ENCODE measurements at places on chromosomes 12 and 14.

- DNase-seq = no peak
Measured at GRCh38 chr12:3274664-3275063, 197.5 kb downstream of the TSPAN9 start.

GRCh38 chr12:76628745-76629144 is 69.2 kb upstream of the OSBPL8 start:
- DNase-seq = no peak

- DNase-seq = no peak
Measured at GRCh38 chr14:59284059-59284458, 95.6 kb downstream of the DAAM1 start.

GRCh38 chr14:64447876-64448670 is 17.2 kb upstream of the AKAP5 start:
- DNase-seq = no peak

DNA sequence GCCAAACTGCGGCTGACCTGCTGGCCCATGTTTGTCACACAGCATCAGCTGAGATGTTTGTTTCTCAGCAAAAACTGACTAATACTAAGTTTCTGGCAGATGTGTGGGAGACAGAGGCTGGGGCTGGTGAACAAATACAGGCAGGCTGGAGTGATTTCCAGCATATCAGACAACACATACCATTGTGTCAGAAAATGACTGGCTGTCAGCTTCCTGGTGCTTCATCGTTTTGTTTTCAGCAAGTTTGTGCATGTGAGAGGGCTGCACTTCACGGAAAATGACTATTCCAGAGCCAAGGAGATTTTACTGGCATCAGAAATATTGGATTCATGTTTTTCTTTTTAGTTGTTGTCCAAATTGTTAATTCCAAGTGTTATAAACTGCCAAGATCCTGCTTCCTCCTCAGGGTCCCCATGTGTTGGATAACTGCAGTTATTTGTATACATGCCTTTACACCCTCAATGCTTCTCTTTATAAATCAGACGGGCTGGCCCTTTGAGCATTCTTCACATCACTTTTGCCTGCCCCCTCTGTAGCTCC is 145.7 kb downstream of the GALC start:
- no peak for DNase-seq

DNA sequence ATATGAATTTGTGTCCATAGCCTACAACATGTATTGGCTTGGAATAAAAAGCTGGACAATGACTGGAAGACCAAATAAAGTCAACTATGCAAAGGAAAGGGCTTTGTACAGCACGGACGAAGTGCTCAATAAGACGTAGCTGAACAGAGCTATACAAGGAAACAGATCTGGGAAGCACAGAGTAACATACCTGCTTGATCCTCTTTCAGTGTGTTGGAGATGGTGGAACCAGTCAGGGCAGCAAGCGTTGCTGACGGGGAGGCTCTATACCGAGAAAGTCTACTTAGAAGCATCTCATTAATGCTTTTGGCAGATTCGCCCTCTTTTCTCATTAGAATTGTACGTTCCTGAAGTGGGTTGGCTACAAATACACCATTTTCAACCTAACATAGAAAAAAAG is 99.3 kb downstream of the HECTD4 start:
- DNase-seq = no peak

DNA sequence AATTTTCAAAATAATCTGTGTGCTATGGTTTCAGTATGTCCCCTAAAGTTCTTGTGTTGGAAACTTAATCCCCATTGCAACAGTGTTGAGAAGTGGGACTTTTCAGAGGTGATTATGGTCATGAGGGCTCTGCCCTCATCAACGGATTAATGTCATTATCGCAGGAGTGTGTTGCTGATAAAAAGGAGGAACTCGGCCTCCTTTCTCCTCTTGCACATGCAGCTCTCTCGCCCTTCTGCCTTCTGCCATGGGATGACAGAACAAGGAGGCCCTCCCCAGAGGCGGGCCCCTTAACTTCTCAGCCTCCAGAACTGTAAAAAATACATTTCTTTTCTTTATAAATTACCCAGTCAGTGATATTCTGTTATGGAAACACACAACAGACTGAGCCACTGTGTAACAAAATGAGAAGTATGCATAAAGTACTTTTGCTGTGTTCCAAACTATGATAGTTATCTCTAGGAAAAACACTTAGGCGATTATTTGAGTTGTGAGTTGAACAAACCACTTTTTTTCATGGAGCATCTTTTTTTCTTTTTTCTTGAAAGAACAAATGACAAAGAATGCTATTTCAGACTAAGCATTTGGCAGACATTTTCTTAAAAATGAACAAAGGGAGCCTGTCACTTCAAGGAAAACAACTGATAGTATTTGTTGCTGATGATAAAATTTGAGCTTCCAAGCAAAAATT is 134.8 kb upstream of the FUT8 start:
- DNase-seq = no peak

DNA sequence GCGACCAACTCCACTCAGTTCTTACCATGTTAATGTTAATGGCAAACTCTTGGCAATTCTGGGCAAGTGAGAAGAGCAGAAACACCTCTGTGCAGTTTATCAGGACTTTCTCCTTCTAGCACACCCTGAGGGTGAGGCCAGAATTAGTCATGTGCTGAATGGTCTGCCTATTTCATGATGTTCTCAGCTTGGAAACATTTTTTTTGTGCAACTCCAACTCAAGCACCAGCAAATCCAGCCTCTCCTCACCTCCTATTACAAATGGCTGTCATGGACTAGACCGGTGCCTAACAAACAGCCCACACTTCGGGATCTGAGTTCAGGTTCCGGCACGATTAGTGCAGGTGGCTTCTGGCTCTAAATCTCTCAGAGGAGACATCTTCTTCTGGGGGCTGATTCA is 246.0 kb downstream of the ZFP36L1 start:
- no peak for DNase-seq

DNA sequence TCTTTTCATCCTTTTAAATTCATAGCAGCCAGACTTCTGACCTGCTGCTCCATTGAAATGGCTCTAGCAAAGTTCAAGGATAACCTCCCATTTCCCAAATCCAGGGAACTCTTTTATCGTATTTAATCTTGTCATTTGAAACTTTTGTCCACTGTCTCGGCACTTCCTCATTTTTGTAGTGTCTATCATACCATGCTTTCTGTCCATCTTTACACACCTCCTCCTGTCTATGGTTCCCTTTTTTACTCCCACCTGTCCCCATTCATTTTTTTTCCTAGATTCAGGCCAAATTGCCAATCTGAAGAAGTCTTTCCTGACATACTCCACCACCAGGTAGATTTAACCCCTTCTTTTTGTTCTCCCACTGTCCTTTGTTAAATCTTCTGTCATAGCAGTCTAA is 31.0 kb downstream of the NFYB start:
- DNase-seq = no peak

- DNase-seq = no peak
Measured at GRCh38 chr12:82350161-82350560, 8.0 kb downstream of the CCDC59 start.

GRCh38 chr14:104220215-104221070 is 82.1 kb downstream of the KIF26A start:
- no peak for DNase-seq

DNA sequence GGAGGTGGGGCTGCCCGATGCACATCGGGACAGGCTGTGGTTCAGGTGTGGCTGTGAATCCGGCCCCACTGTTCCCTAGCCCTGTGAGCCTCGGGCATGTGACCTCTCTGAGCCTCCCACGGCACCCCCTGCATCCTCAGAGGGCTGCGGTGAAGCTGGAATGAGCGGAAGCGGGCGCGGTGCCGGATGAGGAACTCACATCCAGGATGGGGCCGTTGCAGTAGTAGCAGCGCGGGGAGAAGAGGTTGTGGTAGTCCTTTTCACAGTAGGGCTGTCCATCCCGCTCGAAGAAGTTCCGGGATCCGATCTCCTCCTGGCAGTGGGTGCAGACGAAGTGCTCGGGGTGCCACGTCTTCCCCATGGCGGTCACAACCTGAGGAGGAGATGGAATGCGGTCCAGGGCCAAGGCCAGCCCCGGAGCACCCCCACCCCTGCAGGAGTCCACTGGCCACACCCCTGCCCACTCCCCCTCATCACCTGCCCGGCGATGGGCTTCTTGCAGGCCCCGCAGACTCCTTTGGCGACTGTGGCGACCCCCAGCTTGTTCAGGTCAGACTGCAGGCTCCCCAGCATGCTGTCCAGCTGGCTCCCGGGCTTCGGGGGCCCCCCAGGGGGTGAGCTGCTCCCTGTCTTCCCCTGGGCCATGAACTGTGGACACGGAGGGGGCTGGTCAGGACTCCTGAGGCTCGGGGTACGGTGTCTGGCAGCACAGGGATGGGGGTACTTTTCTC is 13.9 kb upstream of the RPLP0 start:
- DNase-seq = no peak

GRCh38 chr12:102474438-102475064 is 5.8 kb downstream of the IGF1 start:
- DNase-seq = no peak

GRCh38 chr14:67371247-67372148 is 11.4 kb downstream of the EIF2S1 start:
- no peak for DNase-seq

- no peak for DNase-seq
Measured at GRCh38 chr12:122983789-122984515, 3.5 kb downstream of the ARL6IP4 start.

DNA sequence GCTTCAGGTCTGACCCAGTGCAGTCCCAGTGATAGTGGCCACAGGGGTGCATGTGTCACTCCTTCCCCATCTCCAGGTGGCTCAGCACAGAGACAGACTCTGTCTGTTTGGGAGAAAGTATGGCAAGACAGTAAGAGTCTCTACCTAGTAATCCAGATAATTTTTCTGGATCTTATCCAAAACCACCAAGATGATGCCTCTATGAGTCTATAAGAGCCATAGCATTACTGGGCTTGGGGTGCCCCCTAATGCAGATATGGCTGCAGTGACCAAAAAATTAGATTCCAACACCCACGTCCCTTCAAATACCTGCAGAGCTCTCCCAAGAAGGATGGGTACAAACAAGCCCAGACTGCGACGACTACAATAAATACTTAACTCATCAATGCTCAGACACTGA is 123.8 kb downstream of the GRIP1 start:
- DNase-seq = no peak

- no peak for DNase-seq
Measured at GRCh38 chr14:33812181-33812580, 138.7 kb downstream of the EGLN3 start.

GRCh38 chr12:63965936-63966605 is 121.6 kb downstream of the SRGAP1 start:
- DNase-seq = no peak

DNA sequence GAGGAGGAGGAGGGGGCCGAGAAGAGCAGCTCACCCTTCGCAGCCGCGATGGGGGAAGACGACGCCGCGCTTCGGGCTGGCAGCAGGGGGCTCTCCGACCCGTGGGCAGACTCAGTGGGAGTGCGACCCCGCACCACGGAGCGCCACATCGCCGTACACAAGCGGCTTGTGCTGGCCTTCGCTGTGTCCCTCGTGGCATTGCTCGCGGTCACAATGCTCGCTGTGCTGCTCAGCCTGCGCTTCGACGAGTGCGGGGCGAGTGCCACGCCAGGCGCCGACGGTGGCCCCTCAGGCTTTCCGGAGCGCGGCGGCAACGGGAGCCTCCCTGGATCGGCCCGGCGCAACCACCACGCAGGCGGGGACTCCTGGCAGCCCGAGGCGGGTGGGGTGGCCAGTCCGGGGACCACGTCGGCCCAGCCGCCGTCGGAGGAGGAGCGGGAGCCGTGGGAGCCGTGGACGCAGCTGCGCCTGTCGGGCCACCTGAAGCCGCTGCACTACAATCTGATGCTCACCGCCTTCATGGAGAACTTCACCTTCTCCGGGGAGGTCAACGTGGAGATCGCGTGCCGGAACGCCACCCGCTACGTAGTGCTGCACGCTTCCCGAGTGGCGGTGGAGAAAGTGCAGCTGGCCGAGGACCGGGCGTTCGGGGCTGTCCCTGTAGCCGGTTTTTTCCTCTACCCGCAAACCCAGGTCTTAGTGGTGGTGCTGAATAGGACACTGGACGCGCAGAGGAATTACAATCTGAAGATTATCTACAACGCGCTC is 745 bp downstream of the TRHDE start:
- DNase-seq = no peak

GRCh38 chr14:97198813-97199212 is 401.6 kb downstream of the VRK1 start:
- no peak for DNase-seq

GRCh38 chr14:33903369-33903768 is 47.5 kb downstream of the EGLN3 start:
- DNase-seq = no peak

DNA sequence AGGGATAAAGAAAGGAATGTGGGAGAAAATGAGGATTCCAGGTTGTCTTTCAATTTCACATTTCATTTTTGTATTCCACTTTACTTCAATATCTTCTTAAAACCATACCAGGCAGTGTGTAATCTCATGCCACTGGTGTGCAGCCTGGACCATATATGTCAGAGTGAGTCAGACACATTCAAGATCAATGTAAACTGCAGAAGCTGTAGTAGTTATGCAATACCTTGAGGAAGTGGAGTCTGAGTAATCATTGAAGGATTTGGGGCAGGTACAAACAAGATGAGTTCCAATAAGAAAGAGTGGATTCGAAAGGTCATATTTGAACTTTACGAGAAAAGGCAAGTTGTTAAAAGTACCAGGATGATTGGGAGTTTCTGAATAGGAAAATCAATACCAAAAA is 14.1 kb downstream of the PLCZ1 start:
- peak; percentile 8 for DNase-seq

DNA sequence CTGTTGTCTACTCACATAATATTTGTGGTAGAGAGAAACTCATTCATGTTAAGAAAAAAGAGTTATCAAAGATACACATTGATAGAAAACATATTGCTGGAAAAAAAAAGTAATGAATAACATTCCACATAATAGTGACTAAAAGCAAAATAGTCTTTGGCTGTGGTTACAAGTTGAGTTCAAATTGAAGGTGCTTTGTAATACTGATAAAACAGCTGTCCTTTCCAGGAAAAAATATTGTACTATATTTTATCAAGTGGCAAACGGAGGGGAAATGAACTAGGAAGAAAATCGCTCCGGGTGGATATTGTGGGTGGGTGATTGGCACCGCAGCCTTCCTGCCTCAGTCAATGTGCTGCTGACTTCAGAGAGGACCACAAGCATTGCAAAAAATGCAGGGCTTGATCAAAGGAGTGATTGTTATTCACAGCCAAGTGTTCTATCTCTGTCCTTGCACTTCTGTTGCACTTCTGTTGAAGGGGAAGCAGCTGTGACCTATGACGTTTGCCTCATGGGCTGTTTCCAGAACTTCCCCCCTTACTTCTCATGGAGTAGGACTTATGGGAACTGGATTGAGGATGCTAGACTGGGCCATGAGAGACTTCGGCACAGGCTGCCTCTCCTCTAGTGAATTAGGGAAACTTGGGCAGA is 114.4 kb downstream of the VRK1 start:
- no peak for DNase-seq

- DNase-seq = no peak
Measured at GRCh38 chr12:71780237-71780822, 25.7 kb downstream of the RAB21 start.

- no peak for DNase-seq
Measured at GRCh38 chr12:51186465-51187085, 13.6 kb upstream of the TFCP2 start.

- DNase-seq = no peak
Measured at GRCh38 chr14:104819361-104819781, 18.5 kb downstream of the ZBTB42 start.
